ENCODE measurements at places on chromosomes 7 and 10. TPM values are rescaled to one million over a fixed set of nuclear protein-coding genes. Genes with fewer than 3 reads are reported as not detected.

The GTF2IRD1 gene
- total RNA-seq = 25.1 TPM

The NKX2-3 gene
- 2.5 TPM for total RNA-seq

The XRCC2 gene
- 0.98 TPM for total RNA-seq

The RAB19 gene
- total RNA-seq = 6.3 TPM

The BBS9 gene
- 13.4 TPM for total RNA-seq

The PAPOLB gene
- total RNA-seq = not detected

The CXCL12 gene
- 0.14 TPM for total RNA-seq

The CAPZA2 gene
- total RNA-seq = 214 TPM

The CCDC7 gene
- total RNA-seq = 21.7 TPM

The TMEM196 gene
- total RNA-seq = not detected

The CCDC146 gene
- total RNA-seq = 0.14 TPM

The ELFN1 gene
- not detected for total RNA-seq

The TUBB8 gene
- not detected for total RNA-seq

The TMEM60 gene
- total RNA-seq = 22.0 TPM

The GIMAP7 gene
- not detected for total RNA-seq

The STEAP1B gene
- total RNA-seq = not detected

Measured in Caki2 (cell line).